ENCODE measurements at places on chromosomes 11 and 22. TPM values are rescaled to one million over a fixed set of nuclear protein-coding genes. Genes with fewer than 3 reads are reported as not detected.

DNA sequence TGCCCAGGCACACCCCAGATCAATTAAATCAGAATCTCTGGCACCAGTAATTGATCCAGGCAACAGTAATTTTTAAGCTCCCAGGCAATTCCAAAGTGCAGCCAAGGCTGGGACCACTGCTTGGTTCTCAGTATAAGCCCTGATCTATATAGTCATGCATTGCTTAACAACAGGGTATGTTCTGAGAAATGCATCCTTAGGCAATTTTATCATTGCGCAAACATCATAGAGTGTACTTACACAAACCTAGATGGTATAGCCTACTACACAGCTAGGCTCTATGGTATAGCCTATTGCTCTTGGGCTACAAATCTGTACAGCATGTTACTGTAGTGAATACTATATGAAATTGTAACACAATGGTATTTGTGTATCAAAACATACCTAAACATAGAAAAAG lies 651 bp upstream of the C11orf42 start:
- DNase-seq: no peak

Gene IGF2
- total RNA-seq: 254 TPM

Gene OR8G1
- not detected for total RNA-seq

Gene SSTR3
- total RNA-seq: not detected

DNA sequence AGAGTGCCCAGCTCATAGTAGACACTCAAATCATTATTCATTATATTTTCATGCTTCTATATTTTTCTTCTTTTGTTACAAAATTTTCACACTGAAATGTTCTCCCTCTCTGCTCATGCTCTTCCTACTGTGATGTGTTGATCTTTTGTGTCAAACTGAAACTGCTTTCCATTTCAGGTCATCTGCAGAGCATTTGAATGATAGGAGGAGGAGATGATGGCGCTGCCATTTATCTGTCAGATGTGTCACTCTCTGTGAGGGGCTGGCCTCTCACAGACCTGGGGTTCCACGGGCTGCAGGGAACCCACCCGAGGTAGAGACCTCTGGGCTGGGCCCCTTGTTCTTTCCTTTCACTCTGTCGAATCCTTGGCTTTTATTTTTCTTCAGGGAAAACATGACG lies 41.1 kb downstream of the OR10A6 start:
- no peak for DNase-seq

Gene CBLIF
- not detected for total RNA-seq

DNA sequence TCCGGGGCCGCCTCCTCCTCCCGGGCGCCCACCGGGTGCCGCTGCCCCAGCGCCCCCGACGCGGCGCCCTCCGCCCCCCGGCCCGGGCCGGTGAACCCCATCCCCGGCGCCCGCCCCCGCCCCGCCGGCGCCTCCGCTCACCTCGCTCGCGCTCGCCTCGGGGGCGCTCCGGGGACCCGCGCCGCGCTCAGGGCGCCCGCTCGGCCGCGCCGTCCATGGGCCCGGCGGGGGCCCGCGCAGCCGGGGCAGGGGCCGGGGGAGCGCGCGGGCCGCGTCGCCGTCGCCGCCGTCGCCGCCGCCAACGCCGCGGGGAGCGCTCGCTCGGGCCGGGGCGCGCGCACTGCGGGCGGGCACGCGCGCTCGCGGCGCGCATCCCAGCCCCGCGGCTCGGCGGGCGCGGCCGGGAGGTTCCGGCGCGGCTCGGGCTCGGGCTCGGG lies 293 bp downstream of the DUSP8 start:
- DNase-seq: no peak

DNA sequence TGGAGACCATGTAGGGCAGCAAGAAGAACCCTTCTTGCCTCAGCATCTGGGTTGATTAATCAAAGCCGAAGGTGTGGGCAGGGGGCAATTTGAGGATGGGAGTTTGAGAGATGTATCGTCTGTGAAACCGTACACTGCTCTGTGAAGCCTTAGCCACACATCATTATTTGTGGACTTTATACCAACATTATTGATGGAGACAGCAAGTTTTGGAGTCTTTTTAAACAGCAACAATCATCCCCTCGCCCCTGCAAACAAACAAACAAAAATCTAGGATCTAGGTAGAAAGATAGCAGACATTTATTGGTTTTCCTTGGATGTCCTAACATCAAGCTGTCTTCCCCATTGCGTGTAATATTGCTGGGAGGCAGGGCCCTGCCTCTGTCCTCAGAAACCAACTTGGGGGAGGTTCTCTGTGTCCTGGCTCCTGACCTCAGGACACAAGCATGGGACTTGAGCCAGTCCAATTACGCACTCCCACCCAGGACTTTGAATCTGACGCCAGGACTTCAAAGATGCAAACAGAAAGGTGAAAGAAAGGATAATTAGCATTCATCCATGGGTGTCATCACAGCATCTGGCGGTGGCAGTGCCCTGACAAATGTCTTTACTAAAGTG lies 61.6 kb upstream of the PLET1 start:
- peak; percentile 84 for DNase-seq

DNA sequence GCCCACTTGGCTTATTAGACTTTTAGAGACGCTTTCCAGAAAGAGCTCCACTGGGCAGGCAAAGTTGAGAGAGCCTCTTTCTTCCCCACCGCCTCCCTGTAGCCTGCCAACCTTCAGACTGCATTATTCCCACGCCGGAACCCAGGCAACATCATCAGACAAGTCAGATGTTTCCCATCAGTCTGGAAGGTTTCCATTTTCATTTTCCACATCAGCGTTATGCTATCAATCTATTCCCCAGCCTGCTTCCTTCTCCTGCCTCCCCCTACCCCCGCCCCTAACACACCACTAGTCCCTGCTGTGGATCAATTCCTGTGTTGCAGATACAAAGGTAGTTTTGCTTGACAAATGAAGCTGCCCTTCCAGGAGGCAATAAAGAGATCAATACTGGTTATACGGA lies 184.8 kb downstream of the DSCAML1 start:
- no peak for DNase-seq

GRCh38 chr11:83284501-83285150 lies 1.5 kb downstream of the CCDC90B start:
- DNase-seq: no peak

Gene TAGLN
- 67.3 TPM for total RNA-seq

- no peak for DNase-seq
Observed at GRCh38 chr11:121344824-121345223, 52.3 kb downstream of the SC5D start.

Gene NXPE1
- not detected for total RNA-seq

DNA sequence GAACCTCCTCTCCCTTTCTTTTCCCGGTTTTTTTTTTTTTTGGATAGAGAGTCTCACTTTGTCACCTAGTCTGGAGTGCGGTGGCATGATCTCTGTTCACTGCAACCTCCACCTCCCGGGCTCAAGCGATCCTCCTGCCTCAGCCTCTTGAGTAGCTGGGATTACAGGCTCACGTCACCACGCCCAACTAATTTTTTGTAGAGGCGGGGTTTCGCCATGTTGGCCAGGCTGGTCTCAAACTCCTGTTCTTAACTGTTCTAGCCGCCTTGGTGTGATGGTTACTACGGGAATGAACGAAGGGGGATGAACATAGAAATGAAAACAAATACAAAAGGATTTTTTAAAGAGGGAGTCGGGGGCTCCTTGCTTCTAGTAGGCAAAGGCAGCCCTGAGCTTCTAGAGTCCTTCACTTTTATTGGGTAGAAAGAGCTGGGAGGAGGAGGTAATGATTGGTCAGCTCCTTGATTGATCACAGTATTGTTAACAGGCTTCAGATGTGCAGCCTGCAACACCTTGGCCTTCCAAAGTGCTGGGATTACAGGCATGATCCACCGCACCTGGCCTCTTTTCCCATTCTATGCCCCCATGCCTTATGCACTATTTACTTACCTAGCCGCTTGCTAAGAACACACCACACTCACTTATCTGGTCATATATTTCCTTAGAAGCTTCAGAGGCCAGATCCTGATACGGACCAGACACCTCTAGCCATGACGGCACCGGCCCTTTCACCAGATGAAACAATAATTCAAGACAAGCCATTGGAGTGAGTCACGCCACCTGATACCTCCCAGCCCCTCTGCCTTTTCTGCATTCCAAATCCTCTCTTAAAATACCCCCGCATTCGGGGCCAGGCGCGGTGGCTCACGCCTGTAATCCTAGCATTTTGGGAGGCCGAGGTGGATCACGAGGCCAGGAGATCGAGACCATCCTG lies 20.7 kb downstream of the SUSD2 start:
- DNase-seq: no peak

DNA sequence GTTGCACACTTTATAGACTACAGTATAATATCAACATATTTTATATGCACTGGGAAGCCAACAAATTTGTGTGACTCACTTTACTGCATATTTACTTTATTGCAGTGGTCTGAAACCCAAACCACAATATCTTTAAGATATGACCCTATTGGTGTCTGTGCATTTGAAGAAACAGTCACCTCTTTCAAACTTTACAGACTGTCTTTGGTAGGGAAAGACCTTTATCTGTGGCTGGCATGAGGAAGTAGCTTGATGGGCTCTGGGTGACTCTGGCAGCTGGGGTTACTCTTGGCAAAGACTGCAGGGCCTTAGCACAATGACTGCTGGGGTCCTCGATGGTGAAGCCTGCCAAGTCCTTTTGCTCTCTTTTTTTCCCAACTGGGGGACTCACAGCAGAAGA lies 21.3 kb upstream of the ABTB2 start:
- DNase-seq: no peak

- DNase-seq: no peak
Observed at GRCh38 chr11:10537600-10537999, 3.4 kb downstream of the RNF141 start.

Gene MS4A12
- not detected for total RNA-seq

Gene PRODH
- 35.6 TPM for total RNA-seq

GRCh38 chr11:118837868-118838267 lies 45.8 kb upstream of the CXCR5 start:
- no peak for DNase-seq

- no peak for DNase-seq
Observed at GRCh38 chr11:103807806-103808205, 228.6 kb upstream of the DDI1 start.

- peak; percentile 61 for DNase-seq
Observed at GRCh38 chr11:77046060-77046501, 11.9 kb downstream of the B3GNT6 start.

- DNase-seq: peak; percentile 95
Observed at GRCh38 chr11:63504933-63505586, 824 bp upstream of the LGALS12 start.

Gene TRIM48
- total RNA-seq: not detected

- DNase-seq: no peak
Observed at GRCh38 chr22:37776639-37777005, 31.1 kb upstream of the GCAT start.

- no peak for DNase-seq
Observed at GRCh38 chr11:96284917-96285316, 58.1 kb downstream of the MAML2 start.

DNA sequence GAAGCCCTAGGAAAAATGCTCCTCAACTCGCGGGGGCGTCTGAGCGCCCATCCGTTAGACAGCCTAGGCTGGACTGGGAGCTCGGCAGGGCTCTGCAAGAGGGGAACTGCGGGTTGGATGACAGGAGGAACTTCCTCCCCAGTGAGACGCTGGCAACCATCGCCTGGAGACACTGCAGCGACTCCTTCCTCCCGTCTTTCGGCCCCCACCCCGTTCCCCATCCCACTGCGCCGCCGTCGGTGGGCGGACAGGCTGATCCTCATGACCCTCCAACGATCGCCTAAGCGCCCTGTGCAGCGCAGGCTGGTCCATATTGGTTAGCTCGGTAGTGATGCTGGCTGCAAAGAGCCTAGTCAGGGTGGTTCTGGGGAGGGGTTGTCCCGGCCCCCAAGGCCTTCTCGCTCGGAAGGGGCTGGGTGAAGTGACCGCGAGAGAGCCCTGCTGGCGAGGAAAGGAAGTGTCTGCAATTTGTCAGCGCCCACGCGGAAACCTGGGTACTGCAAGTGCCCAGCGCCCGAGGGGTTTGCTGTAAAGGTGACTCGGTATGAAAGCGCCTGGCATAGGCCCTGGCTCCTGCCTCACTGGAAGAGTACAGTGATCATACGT lies 638 bp downstream of the NRGN start:
- DNase-seq: no peak

GRCh38 chr11:59102259-59102765 lies 4.7 kb upstream of the FAM111B start:
- no peak for DNase-seq

Gene C11orf52
- total RNA-seq: 11.8 TPM

- no peak for DNase-seq
Observed at GRCh38 chr11:102751673-102752072, 26.9 kb upstream of the MMP8 start.

DNA sequence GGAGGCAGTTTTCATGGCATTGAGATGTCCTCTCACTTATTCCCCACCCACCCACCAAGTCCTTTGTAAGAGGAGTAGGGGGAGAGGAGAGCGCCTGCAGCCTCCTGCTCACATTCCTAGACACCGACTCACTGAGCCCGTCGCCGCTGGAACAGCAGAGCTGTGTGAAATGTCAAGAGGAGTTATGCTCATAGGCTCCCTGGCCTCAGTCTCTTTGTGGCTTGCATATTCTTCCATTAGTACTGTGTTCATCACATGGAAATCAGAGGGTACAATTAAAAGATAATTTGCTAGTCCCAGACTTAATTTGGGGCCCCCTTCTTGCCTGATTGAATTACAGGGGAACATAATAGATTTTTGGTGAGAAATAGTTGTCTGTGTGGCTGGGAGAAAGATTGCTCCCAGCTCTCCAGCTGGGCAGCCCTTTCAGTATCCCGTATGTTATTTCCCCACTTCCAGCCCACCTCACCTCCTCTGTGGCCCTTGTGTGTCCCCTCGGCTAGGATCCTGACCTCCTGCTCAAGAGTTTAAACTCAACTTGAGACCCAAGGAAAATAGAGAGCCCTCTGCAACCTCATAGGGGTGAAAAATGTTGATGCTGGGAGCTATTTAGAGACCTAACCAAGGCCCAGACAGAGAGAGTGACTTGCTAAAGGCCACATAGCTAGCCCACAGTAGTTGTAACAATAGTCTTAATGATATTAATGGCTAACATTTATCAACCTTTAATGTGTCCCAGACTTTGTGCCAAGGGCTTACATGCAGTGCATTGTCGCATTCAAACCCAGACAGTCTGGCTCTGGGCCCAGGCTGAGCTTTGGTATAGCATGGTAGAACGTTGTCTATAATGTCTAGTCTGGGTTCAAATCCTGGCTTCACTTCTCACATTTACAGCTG lies 32.2 kb downstream of the LIMK2 start:
- DNase-seq: no peak

- no peak for DNase-seq
Observed at GRCh38 chr11:124875401-124875800, 10.2 kb downstream of the ROBO3 start.
